ENCODE measurements at places on chromosomes 4 and X. TPM values are rescaled to one million over a fixed set of nuclear protein-coding genes. Genes with fewer than 3 reads are reported as not detected.

- no peak for DNase-seq
Observed at GRCh38 chr4:30789219-30789671, 69.1 kb downstream of the PCDH7 start.

Gene IL2
- not detected for total RNA-seq

GRCh38 chrX:12971282-12972003, 3.5 kb upstream of the TMSB4X start:
- no peak for DNase-seq

GRCh38 chr4:14188214-14188613, 560.7 kb upstream of the BOD1L1 start:
- no peak for DNase-seq

DNA sequence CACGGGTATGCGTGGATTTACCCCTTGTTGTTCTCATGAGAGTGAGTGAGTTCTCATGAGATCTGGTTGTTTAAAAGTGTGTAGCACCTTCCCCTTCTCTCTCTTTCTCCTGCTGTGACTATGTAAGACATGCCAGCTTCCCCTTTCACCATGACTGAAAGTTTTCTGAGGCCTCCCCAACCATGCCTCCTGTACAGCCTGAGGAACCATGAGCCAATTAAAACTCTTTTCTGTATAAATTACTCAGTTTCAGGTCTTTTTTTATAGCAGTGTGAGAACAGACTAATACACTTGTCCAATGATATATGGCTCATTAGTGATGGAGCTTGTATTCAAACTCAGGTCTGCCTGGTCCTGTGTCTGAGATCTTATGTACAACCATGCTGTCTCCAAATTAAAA, 28.5 kb upstream of the RTL3 start:
- DNase-seq: no peak

Gene SULT1B1
- total RNA-seq: 0.27 TPM

- no peak for DNase-seq
Observed at GRCh38 chr4:109040441-109040840, 262.0 kb downstream of the COL25A1 start.

Gene HELQ
- total RNA-seq: 17.7 TPM

DNA sequence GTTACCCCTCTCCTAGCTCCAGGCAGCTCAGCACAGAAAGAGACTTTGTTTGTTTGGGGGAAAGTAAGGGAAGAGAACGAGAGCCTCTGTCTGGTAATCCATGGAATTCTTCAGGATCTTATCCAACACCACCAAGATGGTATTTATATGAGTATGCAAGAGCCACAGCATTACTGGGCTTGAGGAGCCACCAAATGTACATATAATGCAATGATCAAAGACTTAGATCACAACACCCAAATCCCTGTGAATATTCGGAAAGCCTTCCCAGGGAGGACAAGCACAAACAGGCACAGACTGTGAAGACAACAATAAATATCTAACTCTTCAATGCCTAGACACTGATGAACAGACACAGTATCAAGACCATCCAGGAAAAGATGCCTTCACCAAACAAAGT, 116.6 kb downstream of the UPRT start:
- no peak for DNase-seq

- peak; percentile 43 for DNase-seq
Observed at GRCh38 chr4:184347251-184348239, 126.8 kb downstream of the IRF2 start.

DNA sequence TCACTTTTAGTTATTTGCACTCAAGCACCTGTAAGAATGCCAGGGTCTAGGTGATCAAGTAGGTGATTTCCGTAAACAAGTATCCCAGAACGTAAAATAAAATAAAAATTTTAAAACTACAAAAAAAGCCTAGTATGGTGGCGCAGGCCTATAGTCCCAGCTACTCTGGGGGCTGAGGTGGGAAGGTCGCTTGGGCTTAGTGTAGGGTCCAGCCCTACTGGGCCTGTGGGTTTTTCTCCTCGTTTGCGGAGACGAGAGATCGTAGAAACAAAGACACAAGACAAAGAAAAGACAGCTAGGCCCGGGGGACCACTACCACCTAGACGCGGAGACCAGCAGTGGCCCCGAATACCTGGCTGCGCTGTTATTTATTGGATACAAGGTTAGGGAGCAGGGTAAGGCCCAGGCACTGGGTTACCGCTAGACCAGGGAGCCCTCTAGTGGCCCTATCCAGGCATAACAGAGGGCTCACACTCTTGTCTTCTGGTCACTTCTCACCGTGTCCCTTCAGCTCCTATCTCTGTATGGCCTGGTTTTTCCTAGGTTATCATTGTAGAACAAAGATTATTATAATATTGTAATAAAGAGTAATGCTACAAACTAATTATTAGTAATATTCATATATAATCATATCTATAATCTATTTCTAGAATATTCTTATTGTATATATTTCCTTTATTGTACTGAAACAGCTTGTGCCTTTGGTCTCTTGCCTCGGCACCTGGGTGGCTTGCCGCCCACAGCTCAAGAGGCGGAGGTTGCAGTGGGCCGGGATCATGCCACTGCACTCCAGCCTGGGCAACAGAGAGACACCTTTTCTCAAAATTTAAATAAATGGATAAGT, 38.4 kb downstream of the SAGE1 start:
- peak; percentile 34 for DNase-seq

GRCh38 chr4:108018040-108018883, 28.6 kb downstream of the HADH start:
- peak; percentile 58 for DNase-seq

- DNase-seq: no peak
Observed at GRCh38 chr4:145736241-145736831, 56.4 kb downstream of the C4orf51 start.

Gene CT45A8
- not detected for total RNA-seq

GRCh38 chr4:23945451-23946017, 55.7 kb upstream of the PPARGC1A start:
- peak; percentile 94 for DNase-seq

Gene ZAR1
- total RNA-seq: not detected

- DNase-seq: peak; percentile 34
Observed at GRCh38 chr4:110518889-110519490, 43.0 kb downstream of the ENPEP start.

- no peak for DNase-seq
Observed at GRCh38 chrX:145818186-145819113, 821 bp downstream of the SLITRK2 start.

DNA sequence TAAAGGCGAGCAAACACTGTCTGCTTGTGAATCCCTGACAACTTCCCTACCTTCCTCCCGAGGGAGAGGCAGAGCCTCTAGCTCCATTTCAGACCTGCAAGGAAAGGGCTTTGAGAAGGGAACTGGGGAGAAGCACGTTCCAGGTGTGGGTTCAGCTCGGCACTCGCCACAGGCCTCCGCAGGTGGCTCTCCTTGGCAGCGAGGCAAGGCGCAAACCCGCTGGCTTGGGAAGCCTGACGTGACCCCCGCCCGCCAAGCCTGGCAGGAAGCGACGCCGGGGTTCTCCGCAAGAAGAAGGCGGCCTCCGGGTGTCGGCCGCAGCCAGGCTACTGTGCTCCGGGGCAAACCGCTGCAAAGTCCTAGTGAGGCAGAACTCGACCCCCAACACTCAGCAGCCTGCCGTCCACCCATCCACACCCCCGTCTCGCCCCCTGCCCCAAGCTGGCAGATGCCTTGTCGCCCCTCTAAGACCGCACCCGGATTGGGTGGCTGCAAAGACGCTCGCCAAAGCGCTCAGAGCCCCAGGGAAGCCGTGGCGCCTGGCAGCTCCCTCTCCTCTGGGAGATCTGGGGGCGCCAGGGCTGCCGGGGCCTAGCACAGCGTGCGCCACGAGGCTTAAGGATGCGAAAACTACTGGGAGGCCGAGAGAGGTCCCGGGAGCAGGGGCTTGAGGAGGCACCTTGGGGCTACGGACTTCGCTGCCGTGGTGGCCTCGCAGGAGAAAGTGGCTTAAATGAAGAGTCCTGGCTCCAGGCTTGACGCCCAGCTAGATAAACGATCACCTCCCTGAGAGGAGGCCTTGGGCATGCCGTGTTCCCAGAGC, 21.8 kb downstream of the NKX3-2 start:
- DNase-seq: no peak

DNA sequence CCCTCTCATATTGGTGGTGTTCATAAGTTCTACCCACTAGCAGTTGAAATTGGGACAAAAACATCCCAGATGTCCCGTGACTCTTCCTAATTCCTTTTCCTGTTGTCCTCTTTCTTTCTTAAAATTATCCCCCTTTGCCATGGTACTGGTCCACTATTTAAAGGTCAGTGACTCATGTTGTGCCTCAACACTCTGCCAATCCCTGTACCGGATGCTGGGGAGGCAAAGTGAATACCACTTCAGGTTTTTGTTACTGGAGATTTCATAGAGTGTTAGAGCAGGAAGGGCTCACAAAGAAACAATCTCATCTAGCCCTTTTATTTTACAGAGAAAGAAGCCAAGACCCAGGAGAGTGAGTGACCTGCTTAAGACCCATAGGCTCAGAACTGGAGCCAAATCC, 24.6 kb downstream of the SEPTIN11 start:
- DNase-seq: peak; percentile 40

Gene IL21
- not detected for total RNA-seq

DNA sequence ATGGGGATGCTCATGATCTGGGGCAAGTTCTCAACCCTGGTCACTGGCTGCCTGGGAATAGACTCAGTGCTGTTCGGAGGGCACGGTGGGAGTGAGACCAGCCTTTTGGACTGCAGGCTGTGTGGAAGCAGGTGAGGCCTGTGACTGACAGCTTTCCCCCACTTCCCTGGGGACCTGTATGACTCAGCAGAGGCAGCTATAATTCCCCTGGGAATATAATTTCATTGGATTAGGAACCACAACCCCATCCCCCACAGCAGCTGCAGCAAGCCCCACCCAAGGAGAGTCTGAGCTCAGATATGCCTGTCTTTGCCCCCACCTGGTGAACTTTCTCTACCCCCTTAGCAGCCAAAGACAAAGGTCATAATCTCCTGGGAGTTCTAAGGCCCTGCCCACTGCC, 408.6 kb downstream of the PPP3CA start:
- no peak for DNase-seq

Gene DIPK2B
- 0.10 TPM for total RNA-seq

GRCh38 chr4:5101571-5101970, 50.3 kb downstream of the STK32B start:
- no peak for DNase-seq

GRCh38 chr4:5635826-5636195, 72.5 kb downstream of the EVC2 start:
- peak; percentile 74 for DNase-seq

DNA sequence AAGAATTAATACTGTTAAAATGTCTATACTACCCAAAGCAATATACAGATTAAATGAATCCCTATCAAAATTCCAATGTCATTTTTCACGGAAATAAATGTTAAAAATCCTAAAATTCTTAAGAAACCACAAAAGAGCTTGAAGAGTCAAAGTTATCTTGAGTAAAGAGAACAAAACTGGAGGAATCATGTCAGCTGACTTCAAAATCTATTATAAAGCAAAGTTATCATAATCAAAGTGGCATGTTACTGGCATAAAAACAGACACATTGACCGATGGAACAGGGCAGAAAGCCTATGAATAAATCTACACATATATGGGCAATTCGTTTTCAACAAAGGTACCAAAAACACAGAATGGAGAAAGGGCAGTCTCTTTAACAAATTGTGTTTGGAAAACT, 579.0 kb downstream of the INPP4B start:
- no peak for DNase-seq

DNA sequence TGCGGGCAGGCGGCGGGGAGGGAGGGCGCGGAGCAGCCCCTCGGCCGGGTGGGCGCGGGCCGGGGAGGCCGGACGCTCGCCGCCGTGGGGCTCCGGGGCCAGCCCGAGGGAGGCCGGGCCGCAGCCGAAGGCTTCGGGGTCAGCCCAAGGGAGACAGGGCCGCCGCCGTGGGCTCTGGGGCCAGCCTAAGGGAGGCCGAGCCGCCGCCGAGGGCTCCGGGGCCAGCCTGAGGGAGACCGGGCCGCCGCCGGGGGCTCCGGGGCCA, 251 bp downstream of the KIAA0232 start:
- no peak for DNase-seq

DNA sequence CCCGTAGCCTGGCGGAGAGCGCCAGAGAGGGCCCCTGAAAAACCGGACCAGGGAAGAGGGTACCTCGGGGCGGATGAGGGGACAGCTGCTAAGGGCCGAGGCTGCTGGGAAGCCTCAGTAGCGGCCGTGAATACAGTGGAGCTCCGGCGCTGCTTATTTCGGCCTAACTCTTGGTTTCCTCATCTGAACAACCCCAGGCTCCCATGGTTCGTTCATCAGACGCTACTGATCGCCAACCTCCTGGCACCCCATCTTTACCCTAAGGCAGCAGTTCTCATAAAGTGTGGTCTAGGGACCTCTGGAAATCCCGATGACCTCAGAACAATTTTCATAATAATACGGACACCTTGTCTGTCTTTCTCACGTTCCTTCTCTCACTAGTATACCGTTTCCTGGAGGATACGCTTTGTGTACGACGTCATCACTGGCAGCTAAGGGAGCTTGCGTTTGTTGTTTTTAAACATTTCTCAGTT, 645 bp upstream of the RAB28 start:
- no peak for DNase-seq

DNA sequence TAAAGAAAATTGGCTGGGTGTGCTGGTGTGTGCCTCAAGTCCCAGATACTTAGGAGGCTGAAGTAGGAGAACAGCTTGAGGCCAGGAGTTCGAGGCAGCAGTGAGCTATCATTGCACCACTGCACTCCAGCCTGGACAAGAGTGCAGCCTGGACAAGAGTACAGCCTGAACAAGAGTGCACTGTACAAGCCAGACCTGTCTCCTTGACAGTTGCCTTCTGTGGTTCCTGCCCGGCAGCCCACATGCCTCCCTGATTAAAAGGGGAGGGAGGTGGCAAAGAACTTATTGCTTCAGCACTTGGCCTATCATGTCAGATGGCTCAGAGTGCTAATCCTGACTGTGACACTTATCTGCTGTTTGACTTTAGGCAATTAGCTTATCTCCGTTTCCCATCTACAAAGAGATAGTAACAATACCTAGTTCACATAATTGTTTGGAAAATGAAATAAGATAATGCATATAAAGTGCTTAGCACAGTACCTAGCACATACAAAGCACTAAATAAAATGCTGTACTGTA, 249.1 kb downstream of the DCLK2 start:
- no peak for DNase-seq

GRCh38 chr4:37685161-37685822, 884 bp downstream of the RELL1 start:
- peak; percentile 32 for DNase-seq

Gene KIF4A
- 30.6 TPM for total RNA-seq

DNA sequence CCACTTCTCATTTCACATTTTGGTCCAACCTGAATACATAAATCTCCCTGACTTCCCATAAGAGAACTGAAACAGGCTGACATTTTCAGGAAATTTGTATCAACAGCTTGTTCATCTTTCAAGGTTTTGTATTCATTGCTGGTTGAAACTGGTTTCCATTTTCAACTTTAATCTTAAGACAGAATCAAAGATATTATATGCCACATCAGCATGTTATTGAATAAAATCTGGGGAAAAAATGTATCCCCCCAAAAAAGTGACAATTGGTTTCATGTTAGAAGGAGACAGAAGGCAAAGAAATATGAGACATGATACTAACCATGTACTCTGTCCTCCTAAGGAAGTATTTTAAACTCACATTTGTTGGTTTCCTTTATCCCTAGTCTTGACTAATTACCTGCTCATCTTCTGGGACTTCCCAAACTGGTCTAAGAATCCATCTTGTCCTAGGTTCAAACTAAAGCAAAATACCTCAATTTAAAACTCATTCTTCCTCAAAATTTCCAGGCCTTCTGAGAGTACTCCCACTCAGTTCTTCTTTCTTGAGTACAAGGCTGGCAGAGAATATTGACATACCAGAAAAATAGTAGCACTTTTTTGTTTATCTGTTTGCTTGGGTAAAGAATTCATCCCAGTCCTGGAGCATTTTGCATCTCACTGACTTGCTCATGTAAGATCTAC, 3.1 kb upstream of the ANTXR2 start:
- no peak for DNase-seq

- DNase-seq: peak; percentile 98
Observed at GRCh38 chr4:19776021-19776459, 475.7 kb upstream of the SLIT2 start.

Gene MAGEA11
- total RNA-seq: 60.1 TPM

Data from HT1080 (cell line).